Stimulated activated CD4-positive, alpha-beta T cell treated with anti-CD3 and anti-CD28 coated beads, Interleukin-1b, Interleukin-23, amount 100 ng/mL, for 1 hour (primary cell): ENCODE measurements at places on chromosomes 7 and 10.
A peak's percentile ranks its signal among the peaks of the same experiment; 100 is the strongest.

DNA sequence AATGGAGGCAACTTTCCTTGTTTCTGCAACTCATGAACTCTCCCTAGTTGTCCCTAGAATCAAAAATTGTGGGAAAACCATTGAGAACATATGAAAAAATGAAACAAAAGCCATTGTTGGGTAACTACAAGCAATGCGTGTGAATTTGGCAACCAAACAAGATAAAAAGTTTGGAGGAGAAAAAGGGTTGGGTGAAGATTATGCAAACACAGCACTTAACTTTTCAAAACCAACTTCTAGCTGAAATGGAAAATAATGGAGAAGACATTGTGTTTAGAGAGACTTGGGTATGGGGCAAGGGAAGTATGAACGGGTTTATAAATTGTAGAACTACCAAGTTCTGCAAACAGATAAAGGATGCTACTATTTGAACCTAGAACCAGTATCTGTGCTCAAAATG is 89.0 kb upstream of the SVIL start:
- DNase-seq = no peak

DNA sequence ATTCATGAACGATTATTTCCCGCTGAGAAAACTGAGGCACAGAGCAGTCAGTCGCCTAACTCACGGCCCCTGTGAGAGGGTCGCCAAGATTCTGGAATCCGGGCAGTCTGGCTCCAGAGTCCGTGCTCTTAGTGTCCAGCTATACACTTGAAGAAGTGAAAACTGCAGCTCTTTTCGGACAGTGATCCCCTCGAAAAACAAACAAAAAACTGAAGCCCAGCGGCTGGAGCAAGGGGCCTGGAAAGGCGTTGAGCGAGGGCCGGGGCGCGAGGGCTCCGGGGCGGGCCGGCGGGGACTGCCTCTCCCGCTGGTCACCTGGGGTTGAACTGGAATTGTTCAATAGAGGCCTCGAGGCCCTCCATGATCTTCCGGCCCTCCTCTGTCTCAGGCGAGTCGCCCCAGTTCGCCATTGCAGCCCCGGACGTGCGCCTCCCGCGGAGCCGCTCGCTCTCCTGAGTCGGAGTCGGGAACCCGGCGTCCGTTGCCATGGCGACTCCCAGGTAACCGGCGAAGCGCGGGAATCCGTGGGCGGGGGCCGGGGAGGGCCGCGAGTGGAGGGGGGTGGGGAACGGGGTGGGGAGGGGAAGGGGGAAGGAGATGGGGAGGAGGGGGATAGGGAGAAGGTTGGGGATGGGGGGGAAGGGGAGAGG is 881 bp downstream of the C10orf67 start:
- no peak for DNase-seq

DNA sequence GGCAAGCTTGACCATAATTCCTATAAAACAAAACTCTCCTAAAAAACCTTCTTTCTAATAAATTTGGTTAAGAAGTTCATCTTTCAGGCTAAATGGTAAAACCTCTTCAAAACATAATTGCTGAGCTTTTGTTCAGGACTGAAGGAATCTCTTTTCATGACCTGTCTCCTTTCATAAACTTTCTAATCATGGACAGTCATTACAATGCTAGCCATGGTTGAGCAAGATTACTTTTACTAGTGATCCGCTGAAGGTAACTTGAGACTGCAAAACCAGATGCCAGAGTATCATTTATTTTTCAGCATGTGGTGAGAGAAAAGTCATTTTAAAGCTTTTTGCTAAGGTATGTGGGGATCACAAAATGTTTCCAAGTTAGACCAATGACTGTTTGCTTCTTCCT is 186.4 kb upstream of the RHOBTB1 start:
- no peak for DNase-seq

GRCh38 chr10:103923502-103923901 is 5.5 kb upstream of the STN1 start:
- no peak for DNase-seq

DNA sequence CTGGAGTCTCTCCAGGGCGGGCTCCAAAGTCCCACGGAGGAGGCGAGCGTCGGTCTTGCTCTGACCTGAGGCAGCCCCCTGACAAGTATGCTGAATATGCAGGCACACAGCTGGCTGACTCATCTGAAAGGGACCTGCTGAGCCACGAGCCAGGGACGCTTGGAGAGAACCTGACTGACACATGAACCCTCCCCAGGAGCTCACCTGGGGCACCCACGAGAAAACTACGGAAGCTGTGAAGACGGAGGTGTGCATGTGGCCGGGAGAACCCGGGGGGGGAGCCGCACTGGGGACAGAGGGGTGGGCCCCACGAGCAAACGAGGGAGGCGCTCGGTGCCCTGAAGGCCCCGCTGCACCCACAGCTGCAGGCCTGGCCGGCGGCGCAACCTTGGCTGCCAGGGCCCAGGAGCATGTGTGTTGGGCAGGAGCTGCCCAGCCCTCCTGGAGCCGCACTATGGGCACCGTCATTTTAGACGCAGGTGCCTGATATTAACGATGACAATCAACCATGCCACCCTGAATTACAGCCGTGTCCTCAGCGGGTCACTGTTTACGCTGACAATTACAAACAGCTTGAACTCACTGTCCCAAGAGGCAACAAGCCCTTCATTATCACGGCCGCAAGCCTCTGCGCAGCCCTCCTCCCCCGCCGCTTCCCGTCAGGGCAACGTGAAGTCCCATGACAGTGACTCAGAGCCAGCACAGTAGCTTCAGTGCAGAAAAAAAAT is 64.7 kb downstream of the DIP2C start:
- no peak for DNase-seq

DNA sequence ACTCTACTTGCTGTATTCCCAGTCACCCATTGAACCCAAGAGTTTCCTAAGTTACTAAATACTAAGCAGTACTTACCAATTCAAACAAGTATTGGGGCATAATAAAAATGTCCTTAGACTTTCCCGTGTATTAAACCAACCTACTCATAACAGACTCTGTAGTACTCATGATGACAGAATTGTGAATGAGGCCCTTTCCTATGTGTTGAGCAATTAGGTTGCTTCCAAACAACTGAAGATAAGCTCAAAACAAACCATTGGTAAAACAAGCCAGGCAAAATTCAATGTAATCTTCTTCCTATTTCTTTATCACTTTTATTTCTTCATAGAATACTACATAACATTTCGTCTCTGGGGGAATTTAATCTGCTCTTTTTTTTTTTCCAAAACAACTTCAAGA is 106.5 kb upstream of the ANK3 start:
- no peak for DNase-seq

DNA sequence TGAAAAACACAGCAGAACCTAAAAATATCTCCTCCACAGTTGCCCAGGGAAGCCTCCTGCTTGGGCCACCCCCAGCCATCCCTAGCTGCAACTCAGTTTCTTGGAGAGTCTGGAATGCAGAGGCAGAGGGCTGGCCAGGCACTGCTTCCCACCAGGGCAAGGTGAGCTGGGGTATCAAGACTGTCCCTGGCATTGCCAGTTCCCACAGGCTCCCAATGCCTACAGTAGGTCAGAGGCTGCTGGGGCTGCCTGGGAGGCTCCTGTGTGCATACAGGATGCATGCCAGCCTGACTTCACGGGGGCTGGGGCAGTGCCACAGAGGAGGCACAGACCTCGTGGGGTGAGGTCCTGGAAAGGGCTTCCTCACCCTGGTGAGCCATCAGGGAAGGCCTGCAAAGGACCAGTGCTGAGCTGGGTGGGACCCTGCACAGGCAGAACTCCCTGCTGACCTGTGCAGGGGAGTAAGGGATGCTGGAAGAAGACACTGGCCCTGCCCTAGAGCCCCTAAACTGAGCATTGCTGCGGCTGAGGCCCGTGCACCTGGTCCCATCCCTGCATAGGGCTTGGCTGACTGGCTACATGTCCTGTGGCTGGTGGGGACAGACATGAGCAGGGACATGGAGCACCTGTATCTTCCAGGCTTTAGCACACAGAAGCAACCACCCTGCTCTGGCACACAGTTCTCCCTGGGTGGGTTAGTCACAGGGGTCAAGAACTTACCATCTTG is 121.9 kb upstream of the RET start:
- DNase-seq = no peak

DNA sequence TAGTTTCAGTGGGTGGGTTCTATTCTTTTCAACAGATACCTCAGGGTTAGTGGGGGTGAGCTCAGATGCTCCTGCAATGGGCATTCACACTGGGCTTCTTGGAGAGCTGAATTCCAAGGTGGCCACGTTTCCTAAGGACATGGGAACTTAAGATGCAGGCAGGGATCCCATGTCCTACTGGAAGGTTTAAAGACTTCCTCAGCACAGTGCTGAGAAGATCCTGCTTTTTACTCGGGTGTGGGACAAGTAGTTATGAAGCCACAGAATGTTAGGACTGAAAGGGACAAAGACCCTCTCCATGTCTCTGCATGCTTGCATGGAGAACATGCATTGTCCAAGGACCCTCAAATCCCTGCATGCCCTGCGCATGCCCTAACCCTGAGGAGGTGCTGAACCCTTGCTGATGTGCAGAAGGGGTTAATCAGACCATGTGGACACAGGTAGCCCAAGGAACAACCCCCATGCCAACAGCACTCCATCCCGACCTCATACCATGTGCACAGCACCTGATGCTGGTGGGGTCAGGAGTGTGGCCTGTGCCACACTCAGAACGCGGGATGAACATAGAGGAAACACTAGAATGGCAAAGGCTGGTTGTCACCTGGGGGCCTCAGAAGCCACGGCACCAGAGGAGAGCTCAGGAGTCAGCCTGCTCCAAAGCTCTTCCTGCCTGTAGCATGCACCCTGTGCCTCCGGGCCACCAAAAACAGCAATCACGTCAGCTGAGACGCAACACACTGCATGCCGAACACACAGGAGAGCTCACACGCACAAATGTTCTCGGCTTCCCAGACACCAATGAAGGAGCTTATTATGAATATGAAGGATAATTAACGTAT is 15.2 kb downstream of the IL2RA start:
- no peak for DNase-seq

- no peak for DNase-seq
These were observed 640 bp downstream of the ANKMY2 start for GRCh38 chr7:16644636-16645592.

DNA sequence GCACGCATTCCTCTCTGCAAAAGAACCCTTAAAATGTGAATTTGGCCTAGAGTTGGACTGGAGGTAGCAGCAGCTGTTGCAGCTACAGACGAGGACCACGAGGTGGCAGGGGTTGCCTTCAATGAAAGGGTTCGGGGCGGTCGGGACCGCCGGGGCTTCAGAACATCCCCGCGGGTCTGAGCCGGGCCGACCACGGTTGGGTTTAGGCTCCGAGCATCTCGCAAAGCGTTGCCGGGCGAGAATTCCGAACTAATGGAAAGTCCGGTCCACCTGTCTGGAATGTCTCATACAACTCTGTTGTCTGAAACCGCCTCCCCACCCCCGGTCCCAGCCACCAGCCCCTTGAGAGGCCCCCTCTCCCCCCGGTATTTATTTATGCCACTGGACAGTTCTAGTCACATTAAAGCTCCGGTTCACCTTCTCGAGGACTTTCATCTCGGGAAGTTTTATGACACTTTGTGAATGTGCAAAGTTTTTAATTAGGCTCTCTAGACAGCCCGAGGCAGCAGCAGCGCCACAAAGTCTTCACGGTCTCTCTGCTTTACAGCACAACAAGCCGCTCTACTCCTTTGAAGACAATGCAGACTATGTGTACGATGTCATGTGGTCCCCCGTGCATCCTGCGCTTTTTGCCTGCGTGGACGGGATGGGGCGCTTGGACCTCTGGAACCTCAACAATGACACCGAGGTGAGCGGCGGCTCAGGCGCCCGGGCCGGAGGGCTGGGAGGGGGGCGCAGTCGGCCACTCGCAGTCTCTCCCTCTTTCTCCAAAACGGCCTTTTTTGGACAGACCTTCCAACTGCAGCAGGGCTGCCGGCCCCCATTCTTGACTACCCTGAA is 246.2 kb downstream of the SLC25A13 start:
- DNase-seq = peak; percentile 28
